ENCODE measurements at places on chromosomes 4 and X.
A peak's percentile ranks its signal among the peaks of the same experiment; 100 is the strongest.

DNA sequence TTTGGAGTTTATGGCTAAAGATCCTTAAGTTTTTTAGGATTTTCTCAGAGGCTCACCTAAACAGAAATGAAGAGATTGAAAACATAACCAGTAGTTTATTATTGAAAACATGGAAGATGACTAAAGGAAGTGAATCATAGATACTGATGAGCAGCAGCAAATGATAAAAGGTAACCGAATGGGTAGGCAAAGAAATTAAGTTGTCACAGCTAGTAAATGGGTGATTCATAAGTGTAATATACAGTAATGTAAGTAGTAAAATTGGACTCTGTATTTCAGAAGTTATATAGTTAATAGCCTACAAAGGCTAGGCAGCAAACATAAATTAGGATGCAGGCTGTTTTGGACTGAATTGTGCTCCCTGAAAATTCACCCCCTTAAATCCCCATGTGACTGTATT, 59.0 kb upstream of the ADGRA3 start:
- DNase-seq, result no peak

- DNase-seq, result no peak
These were observed 142.0 kb downstream of the RTL3 start for GRCh38 chrX:78517124-78517523.

DNA sequence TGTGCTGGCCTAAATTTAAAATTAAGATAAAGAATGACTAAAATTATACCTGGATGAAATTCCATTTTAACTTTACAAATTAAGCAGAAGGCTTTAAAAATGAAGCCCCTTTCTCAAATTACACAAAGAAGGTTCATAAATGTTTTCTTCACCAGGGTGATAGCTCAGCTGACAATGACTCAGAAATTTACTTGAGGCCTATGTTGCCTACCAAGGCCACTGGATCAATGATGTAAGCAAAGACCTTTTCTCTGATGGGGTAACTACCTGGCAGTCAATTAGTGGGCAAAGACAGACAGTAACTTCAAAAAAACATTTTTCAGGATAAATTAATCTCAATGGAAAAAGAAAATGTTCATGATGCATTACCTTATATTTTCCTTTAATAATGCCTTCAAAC, 23.9 kb upstream of the GPR34 start:
- DNase-seq, result no peak

GRCh38 chr4:69224891-69225290, 10.3 kb upstream of the UGT2B11 start:
- no peak for DNase-seq

- DNase-seq, result no peak
These were observed at the start of gene SLC6A8 for GRCh38 chrX:153687121-153688039. TSS of gene SLC6A8 (plus strand) at chrX:153687926. CDS start at chrX:153688575, 649 bp downstream.

DNA sequence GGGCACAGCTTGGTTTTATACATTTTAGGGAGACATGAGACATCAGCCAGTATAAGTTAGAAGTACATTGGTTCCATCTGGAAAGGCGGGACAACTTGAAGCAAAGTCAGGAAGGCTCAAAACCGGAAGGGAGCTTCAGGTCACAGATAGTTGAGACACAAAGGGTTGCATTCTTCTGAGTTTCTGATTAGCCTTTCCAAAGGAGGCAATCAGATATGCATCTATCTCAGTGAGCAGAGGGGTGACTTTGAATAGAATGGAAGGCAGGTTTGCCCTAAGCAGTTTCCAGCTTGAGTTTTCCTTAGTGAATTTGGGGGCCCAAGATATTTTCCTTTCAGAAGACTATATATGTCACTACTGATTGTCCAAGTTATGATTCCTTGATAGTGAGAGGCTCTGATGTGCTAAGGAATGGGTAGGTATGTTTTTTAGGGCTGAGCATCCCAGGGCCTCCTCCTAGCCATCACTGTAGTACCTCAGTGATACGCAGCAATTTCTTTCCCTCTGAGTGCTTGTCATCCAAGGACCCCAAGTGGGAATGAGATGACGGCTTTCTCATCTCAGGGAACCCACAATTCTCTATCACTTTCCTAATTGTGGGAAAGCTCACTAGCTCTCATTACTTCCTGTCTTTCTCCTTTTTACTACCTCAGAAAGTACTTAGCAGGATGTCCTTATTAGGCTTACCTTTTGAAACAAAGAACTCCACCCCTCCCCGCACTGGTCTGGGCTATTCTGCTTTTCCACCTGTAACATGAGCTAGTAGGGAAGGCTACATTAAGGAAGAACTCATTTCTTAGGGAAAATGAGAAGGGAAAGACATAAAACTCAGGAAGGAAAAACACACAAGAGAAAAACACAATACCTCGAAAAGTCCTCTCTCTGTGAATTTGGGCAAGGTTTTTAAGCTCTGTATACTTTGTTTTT, 632.7 kb downstream of the RAPGEF2 start:
- DNase-seq, result no peak

GRCh38 chr4:32037399-32037798, 1317.2 kb downstream of the PCDH7 start:
- DNase-seq, result no peak

DNA sequence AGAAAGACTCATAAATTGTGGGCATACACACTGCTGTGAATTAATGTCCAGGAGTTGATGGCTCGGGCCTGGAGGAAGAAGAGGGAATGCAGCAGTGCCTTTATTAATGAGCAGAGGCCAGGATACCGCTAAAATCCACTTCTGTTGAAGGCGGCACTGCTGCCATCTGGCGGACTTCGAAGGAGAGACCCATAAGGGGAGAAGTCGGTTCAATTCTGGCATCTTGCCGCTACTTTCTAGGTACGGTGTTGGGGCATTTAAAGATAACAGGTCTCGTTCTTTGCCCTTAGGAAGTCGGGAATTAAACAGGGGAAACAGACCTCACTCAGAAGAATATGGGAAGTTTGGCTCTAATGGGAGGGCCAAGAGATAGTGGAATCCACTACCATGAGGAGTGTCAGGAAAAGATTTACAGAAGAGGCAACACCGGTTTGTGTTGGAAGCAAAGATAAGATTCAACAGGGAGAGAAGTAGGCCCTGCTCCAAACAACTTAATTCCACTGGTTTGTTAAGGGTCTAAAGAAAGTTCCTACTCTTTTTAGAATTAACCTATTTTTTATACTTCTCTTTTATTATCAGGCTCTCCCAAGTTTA, 133.6 kb upstream of the GIMD1 start:
- peak; percentile 19 for DNase-seq

GRCh38 chrX:153336121-153336894, 2.4 kb downstream of the ZNF275 start:
- no peak for DNase-seq

DNA sequence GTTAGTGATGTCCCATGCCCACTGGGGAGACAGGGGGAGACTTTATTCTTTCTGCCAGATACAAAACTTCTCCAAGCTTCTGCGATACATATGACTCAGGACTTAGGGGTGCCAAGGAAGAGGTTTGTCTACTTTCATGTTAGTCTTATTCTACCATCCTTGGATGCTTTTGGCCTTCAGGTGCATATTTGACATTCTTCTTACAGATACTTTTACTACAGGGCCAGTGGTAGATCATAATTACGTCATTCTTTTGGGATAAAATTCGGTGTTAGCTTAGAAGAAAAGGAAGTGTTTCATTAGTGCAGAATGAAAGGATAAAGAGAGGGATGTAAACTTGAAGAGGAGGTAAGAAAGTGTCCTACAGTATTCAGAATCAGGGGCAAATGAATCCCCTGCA, 245.2 kb downstream of the THOC2 start:
- no peak for DNase-seq
